Fibroblast of lung (primary cell): ENCODE measurements at places on chromosomes 1 and 21. TPM values are rescaled to one million over a fixed set of nuclear protein-coding genes. Genes with fewer than 3 reads are reported as not detected.
A peak's percentile ranks its signal among the peaks of the same experiment; 100 is the strongest.

DNA sequence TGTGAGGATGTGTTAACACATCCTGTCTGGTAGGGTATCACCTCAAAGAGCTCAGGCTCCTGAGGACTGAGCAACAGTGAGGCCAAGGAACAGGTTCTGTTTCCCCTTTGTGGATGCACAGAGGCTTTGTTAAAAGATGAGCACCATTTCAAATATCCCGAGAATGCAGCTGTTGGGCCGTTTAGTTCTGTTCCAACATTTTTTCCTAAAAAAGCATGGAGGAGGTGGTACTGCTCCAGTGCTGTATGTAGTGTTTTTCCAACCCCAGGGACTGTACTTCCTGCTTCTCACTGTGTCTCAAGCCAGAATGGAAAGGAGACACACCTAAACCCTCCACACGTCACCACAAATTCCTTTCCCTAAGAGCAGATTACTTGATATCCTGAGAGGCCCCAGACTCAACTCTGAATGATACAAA lies 53.8 kb upstream of the BCL10 start:
- no peaks in the 10 kb centered on the region for H3K36me3 ChIP-seq
- H3K27ac ChIP-seq, result peak overlapping the region; percentile 99
- no peaks in the 10 kb centered on the region for H3K27me3 ChIP-seq
- peaks cover 31% of the 10 kb centered on the region for H3K4me1 ChIP-seq
- peak; percentile 69 for DNase-seq

The RPTN gene
- not detected in 2 replicates for total RNA-seq

DNA sequence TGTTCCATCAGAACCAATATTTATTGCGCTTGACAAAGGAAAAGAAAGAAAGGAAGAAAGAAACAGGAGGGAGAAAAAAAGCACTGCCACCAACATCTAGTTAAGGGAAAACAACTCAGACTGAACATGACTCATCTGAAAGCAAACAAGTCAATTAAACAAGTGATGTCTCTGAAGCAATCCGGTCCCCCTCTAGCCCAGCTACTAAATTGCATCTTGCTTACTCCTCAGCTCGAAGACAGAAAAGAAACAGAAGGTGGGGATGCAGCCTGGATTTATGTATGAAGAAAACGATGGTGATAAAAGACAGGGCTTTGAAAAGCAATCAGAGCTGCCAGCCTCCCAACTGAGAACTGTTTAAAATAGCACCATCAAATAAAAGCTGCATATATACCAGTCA lies 188.2 kb downstream of the OMA1 start:
- no peak overlapping the region for H3K27ac ChIP-seq
- DNase-seq, result no peak
- H3K4me3 ChIP-seq, result no peak overlapping the region
- H3K4me1 ChIP-seq, result no peaks in the 10 kb centered on the region
- no peaks in the 10 kb centered on the region for H3K36me3 ChIP-seq

DNA sequence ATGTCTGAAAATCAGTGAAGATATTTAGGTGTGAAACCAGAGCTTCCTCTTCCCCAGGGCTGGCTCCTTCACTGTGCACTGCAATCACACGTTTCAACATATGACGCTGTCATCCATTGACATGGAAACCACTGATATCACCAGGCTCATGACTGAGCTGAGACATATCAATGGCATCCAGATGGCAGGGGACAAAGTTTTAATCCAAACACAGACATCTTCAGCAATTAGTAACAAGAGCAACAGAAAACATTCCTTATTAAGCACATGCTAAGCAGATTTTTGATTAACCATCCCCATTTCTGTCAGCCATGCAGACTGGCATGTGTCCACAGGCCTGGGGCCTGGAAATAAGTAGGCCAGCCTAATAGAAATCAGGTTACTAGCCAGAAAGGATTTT lies 108.0 kb upstream of the ADAR start:
- H3K27me3 ChIP-seq, result peaks cover 5% of the 10 kb centered on the region
- DNase-seq, result no peak
- no peak overlapping the region for H3K4me3 ChIP-seq
- no peaks in the 10 kb centered on the region for H3K4me1 ChIP-seq

- H3K27ac ChIP-seq, result no peak overlapping the region
- no peak for DNase-seq
- H3K36me3 ChIP-seq, result no peaks in the 10 kb centered on the region
- H3K27me3 ChIP-seq, result no peaks in the 10 kb centered on the region
- no peaks in the 10 kb centered on the region for H3K4me1 ChIP-seq
Observed at GRCh38 chr1:79549201-79549600, 542.7 kb upstream of the ADGRL4 start.

GRCh38 chr1:235002706-235003300 lies 125.8 kb downstream of the TOMM20 start:
- peaks cover 6% of the 10 kb centered on the region for H3K4me1 ChIP-seq
- no peaks in the 10 kb centered on the region for H3K27me3 ChIP-seq
- no peak for DNase-seq
- no peaks in the 10 kb centered on the region for H3K36me3 ChIP-seq

DNA sequence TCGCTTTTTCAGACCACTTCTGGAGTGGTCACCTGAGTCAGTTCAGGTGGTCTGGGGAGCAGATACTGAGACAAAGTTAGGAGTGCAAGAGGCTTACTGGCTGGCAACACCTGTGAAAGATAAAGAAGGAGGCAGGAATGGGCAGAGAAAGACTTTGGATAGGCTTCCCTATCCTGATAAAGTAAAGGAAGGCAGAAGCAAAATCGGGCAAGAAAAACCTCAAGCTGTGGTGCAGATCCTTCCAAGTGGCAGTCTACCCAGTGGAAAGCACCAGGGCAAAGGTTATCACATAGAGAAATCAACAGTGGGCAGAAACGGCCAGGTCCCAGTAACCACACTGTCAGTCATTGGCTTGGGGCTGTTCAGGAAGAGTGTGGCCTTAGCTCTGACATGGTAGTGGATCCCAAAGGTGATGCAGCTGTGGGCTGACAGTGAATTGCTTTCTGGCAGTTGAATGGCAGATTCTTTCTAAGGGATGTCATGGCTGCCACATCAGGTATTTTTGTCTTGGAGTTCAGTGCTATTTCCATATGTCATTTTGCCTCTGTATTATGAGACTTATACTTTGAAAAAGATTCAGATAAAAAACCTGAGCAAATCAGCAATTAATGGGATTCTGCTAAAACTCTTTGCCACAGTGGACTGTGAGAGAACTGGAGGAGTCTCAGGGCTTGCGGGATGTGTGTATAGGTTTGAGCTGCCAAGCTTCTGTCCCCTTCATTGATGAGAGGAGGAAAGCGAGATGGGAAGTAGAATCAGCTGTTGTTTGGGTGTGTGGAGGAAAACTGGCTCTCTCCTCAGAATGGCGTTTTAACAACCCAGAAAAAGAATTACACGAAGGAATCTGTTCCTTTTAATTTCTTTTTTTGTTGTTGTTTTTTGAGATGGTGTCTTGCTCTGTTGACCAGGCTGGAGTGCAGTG lies 8.1 kb upstream of the CGN start:
- H3K27me3 ChIP-seq, result no peaks in the 10 kb centered on the region
- no peaks in the 10 kb centered on the region for H3K4me1 ChIP-seq
- H3K36me3 ChIP-seq, result no peaks in the 10 kb centered on the region
- no peak overlapping the region for H3K4me3 ChIP-seq

The ZMYND12 gene
- 1.3 and 3.5 TPM in 2 replicates for total RNA-seq

- no peak for DNase-seq
- H3K27me3 ChIP-seq, result peaks cover 12% of the 10 kb centered on the region
- no peak overlapping the region for H3K27ac ChIP-seq
- H3K36me3 ChIP-seq, result no peaks in the 10 kb centered on the region
- peaks cover 6% of the 10 kb centered on the region for H3K4me1 ChIP-seq
- no peak overlapping the region for H3K4me3 ChIP-seq
Observed at GRCh38 chr1:109479311-109479710, 4.4 kb upstream of the ATXN7L2 start.

DNA sequence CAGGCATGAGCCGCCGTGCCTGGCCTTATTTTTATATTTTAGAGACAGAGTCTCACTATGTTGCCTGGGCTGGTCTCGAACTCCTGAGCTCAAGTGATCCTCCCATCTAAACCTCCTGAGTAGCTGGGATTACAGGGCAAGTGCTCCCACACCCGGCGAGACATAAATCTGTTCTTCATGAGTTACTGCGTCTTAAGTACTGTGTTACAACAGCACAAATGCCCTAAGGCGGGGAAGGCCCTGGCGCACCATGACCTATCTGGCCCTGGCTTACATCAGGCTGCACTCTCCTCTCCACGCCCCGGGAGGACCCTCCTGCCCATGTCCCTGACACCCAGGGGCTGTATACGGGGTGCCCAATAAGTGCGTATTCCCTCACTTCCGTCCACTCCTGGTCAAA lies 4.3 kb downstream of the GPR153 start:
- no peak for DNase-seq
- H3K4me3 ChIP-seq, result no peak overlapping the region
- H3K4me1 ChIP-seq, result no peaks in the 10 kb centered on the region
- no peaks in the 10 kb centered on the region for H3K36me3 ChIP-seq
- no peak overlapping the region for H3K27ac ChIP-seq

The KIF14 gene
- total RNA-seq, result 1.3 and 4.0 TPM in 2 replicates

GRCh38 chr21:35024513-35024912 lies 24.6 kb downstream of the RUNX1 start:
- no peaks in the 10 kb centered on the region for H3K36me3 ChIP-seq
- no peaks in the 10 kb centered on the region for H3K27me3 ChIP-seq
- H3K4me3 ChIP-seq, result no peak overlapping the region
- DNase-seq, result no peak

GRCh38 chr1:220044678-220045355 lies 1.5 kb downstream of the EPRS1 start:
- no peaks in the 10 kb centered on the region for H3K27me3 ChIP-seq
- no peak for DNase-seq
- H3K4me1 ChIP-seq, result no peaks in the 10 kb centered on the region
- H3K36me3 ChIP-seq, result peaks cover 1% of the 10 kb centered on the region

DNA sequence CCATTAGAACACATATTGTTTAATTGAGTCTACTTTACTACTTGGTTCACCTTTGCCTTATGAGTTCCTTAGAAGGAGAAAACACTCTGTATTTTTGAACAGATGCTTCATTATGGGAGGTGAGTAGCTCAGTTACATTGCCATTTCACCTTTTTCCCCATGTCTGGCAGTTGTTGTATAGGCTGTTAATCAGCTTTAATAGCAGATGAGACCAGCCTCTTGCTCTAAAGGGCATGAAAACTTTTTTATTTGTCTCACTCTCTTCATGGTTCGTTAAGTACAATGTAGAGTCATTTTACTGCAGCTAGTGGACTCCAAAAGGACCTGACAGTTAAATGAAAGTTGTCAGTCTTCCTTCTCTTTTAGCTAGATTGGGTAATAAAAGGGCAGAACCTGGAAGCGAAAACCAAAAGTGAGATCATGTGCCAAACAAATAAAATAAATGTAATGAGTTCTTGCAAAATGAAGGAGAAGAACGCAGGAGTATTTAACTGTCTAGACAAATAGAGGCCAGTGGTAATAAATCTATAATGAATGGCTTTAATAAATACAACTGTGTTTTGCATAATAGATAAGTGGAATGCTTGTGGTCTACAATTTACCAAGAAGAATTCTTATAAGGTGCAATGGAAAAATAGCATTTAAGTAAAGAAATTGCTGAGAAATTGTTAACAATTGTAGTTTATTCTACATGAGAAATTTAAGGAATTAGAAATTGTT lies 180.0 kb upstream of the NEGR1 start:
- H3K27ac ChIP-seq, result no peak overlapping the region
- H3K36me3 ChIP-seq, result no peaks in the 10 kb centered on the region

DNA sequence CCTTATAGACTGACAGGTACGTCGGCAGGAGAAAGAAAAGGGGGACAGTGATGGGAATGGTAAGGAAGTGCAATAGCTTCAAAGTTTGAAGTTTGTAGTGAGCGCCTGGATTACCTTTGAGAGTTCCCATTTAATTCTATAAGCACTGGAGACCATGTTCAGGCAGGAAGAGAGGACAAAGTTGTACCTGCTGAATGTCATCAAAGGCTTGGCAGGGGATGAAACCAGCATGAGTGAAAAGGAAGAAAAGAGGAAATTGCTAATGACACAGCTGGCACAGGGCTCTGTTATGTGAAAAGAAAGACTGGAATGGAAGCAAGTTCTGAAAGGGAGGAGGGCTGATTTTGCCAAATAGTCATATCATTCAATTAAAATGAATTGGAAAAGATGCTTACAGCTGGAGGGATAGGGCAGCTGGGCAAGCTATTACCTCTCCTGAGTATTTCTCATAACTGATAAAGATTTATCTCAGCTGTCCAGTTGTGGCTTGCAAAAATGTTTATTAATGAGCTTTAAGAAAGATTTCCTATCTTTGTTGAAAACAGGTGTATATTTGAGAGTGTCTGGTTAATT lies 109.2 kb downstream of the HMCN1 start:
- H3K36me3 ChIP-seq, result no peaks in the 10 kb centered on the region
- no peaks in the 10 kb centered on the region for H3K27me3 ChIP-seq
- no peaks in the 10 kb centered on the region for H3K4me1 ChIP-seq

GRCh38 chr1:205928317-205928716 lies 14.9 kb downstream of the SLC26A9 start:
- H3K4me1 ChIP-seq, result no peaks in the 10 kb centered on the region
- no peak overlapping the region for H3K27ac ChIP-seq
- no peak overlapping the region for H3K4me3 ChIP-seq
- peaks cover 11% of the 10 kb centered on the region for H3K27me3 ChIP-seq
- DNase-seq, result no peak

The ACOT11 gene
- 0.77 and 2.5 TPM in 2 replicates for total RNA-seq
